NCI-H446 treated with DMSO at 0.1 percent for 48 hours (cell line): ENCODE measurements at places on chromosomes 2 and 18.

DNA sequence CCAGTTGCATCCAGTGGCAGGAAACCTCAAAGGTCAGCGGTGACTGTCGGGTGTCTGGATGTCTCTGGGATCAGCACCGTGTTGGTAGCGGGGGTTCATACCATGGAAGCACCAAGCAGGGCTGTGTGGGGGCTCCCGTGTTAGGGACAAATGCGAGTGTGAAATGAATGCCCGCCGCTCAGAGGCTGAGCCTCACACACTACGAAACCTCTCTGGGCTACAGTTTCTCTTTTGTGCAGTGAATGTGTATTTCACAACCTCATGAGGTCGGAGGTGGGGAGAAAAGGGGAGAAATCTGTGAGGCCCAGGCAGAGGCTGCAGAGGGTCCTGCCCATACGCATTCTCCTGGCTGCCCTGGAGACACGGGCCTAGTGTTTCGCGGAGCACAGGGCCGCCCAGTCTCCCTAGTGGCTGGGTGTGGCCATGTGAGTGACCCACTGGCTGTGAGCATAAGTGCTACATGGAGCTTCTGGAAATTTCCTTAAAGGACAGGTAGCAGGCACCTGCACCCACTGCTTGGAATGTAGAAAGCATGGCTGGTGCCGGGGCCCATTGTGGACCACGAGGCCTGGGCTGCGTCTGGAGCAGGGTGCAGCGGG is 138.0 kb upstream of the GLI2 start:
- no peak for DNase-seq

DNA sequence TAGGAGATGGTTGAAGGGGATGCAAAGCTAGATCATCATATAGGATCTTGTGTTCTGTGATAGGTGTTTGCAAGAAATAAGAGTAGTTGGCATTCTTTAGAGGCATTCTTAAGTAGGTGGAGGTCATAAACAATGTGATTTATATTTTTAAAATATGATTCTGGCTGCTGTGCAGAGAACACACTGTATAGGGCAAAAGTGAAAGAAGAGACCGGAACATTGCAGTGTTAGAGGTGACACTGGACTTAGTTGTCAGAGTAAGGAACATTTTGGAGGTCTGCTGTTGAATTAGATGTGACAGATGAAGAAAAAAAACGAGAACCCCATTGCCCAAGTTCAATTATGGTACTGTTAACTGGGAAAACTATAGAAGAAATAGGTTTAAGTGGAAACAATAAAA is 37.7 kb downstream of the HAT1 start:
- no peak for DNase-seq

DNA sequence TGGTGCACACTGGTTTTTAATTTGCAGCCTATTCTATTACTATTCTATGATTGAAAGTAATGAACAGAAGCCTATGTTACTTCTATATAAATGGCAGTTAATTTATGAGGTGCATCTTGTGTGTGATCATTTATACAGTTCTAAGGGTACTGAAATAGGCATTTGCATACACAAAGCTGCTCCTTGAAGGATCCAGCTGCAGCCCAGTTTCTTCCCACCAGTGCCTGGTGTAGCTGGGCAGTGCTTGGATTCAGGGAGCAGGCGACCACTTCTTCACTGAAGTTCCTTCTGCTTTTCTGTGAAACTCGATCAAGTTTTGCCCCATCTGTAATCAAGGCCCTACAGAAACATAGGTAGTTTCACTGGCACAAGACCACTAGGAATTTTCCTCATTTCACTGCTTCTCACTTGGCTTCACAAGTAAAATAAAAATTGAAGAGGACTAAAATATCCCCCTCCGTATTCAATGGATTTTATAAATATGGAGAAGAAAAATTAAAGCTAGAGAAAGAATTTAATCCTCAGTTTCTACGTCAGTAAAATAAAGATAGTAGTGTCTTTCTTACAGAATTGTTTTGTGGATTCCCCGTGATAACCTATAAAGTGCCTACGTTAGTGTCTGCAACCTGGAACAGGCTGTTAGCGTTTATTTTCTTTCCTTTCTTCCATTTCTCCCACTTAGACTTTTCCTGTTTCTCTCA is 1.7 kb upstream of the LPIN2 start:
- no peak for DNase-seq

GRCh38 chr18:24975496-24976372 is 376.2 kb downstream of the ZNF521 start:
- no peak for DNase-seq

- DNase-seq, result no peak
Observed at GRCh38 chr2:65922030-65922429, 489.6 kb upstream of the SPRED2 start.

GRCh38 chr2:96512341-96512740 is 7.2 kb upstream of the NEURL3 start:
- DNase-seq, result no peak

GRCh38 chr2:160109243-160109642 is 46.8 kb upstream of the PLA2R1 start:
- DNase-seq, result no peak

- no peak for DNase-seq
Observed at GRCh38 chr18:51321696-51322095, 124.2 kb upstream of the MEX3C start.

DNA sequence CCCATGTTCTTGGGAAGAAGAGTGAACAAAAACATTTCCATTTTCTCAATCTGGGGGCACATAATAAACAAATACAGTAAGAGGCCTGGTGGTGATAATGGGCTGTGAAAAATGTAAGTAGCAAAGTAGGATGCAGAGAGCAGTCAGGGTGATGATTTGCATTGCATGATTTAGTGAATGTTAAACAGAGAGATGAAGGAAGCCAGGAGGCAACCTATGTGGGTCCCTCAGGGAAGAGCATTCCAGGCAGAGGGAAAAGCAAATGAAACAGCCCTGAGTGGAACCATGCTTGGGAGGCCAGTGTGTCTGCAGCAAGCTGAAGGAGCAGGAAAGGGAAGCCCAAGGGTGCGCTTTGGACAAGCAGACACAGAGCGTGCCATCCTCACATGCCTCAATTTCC is 5.4 kb downstream of the VIT start:
- DNase-seq, result no peak

- DNase-seq, result no peak
Observed at GRCh38 chr2:178208817-178209216, 14.5 kb downstream of the OSBPL6 start.

GRCh38 chr18:62683935-62684334 is 31.4 kb upstream of the PHLPP1 start:
- no peak for DNase-seq

DNA sequence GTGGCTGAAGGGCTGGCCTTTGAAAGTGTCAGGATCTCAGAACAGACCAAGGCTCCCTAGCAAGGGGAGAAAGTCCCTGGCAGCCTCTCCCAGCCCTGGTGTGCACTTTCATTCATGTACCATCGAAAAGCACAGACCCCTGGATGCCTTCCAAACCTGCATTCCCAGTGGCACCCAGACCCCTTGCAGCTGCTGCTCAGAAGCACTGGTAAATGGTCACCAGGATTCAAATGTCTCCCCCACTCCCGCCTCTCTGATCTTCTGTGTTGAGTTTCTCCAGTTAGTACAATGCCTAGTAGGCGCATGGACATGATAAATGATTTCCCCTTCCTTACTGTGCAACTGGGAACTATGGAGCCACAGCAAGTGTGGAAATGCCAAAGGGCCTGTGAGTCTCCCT is 180.0 kb downstream of the GLI2 start:
- DNase-seq, result no peak

GRCh38 chr2:101440127-101440738 is 34.7 kb downstream of the RFX8 start:
- DNase-seq, result no peak

DNA sequence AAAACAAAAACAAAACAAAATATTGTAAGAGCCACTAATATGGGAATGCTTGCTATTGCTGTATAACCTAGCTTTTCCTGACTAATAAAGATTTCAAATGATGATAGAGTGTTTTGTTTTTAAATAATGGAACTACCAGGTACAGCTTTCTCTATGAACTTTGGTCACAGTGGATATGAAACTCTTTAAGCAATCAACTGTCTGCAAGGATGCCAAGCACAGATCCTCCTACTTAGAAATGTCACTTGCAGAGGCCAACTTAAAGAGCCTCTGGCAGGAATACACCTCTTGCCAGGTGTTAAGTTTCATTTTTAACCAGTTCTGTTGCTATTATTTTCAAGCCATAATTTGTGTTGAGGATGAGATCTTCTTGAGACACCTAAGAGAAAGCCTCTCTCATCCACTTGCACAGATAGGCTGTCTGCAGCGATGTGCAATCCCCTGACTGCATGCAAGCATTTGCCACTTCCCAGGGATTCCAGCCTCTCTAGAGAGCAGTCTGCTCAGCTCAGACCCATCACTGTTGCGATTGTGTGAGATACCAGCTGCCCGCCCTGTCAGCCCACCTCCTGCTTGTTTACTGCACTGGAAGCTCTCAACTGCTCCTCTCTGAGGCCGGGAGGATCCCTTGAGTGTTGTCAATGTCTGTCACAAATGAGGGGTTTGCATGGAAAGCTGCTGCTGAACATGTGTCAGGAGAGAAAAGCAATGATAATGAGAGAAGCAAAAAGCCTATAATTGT is 86.1 kb upstream of the SCG2 start:
- DNase-seq, result no peak

GRCh38 chr2:29276151-29276550 is 160.9 kb downstream of the CLIP4 start:
- DNase-seq, result no peak

DNA sequence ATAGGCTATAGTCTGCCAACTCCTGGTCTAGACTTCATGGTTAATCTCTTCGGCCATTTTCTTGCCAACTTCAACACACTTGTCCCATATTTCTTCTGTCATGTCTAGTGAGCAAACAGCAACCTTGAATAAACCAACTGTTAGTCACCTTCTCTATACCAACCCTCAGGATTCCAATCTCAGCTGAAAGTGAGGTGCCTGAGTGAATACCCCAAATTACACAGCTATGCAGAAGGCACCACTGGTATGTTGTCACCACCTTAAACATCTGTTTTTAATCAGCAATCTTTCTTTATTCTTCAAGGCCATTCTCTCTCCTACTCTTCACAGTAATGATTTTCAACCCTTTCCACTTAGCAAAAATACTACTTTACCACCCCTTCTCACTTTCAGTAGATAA is 39.3 kb downstream of the THOC1 start:
- DNase-seq, result no peak

GRCh38 chr2:221567231-221567760 is 4.8 kb downstream of the EPHA4 start:
- DNase-seq, result no peak

DNA sequence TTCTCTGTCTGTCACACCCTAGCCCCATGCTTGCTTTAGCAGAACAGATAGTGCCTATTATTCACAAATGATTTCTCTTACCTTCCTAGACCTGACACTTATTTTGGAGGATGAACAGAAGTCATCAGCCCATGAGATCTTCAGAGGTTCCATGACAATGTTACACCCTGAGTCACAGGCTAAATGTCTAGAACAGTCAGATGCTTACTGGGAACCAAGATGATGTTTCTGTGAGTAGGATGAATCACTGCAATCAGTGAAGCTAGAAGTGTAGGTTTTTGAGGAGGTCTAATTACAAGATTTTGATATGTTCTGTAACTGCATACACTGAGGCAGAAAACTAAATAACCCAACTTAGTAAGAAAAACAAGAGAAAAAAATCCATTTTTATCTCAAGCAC is 123.0 kb upstream of the THUMPD2 start:
- DNase-seq, result no peak

- no peak for DNase-seq
Observed at GRCh38 chr2:170843656-170844055, 27.0 kb downstream of the GAD1 start.

DNA sequence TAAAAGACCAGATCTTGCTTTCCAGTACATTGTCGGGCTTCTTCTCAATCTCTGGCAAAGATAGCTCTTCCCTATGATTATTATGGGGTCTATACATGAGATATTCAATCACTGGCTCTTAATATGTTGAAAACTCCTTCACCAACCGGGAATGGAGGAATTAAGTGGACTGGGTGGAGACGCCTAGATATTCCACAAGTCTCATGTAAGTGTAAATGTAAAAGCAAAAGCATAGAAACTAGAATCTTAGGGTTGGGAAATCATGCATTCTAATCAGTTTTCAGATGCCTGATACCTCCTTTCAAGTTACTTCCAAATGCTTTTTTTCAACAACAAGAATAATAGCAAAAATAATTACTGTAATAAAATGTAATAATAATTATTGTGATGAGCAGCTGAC is 38.0 kb downstream of the DPP4 start:
- no peak for DNase-seq

DNA sequence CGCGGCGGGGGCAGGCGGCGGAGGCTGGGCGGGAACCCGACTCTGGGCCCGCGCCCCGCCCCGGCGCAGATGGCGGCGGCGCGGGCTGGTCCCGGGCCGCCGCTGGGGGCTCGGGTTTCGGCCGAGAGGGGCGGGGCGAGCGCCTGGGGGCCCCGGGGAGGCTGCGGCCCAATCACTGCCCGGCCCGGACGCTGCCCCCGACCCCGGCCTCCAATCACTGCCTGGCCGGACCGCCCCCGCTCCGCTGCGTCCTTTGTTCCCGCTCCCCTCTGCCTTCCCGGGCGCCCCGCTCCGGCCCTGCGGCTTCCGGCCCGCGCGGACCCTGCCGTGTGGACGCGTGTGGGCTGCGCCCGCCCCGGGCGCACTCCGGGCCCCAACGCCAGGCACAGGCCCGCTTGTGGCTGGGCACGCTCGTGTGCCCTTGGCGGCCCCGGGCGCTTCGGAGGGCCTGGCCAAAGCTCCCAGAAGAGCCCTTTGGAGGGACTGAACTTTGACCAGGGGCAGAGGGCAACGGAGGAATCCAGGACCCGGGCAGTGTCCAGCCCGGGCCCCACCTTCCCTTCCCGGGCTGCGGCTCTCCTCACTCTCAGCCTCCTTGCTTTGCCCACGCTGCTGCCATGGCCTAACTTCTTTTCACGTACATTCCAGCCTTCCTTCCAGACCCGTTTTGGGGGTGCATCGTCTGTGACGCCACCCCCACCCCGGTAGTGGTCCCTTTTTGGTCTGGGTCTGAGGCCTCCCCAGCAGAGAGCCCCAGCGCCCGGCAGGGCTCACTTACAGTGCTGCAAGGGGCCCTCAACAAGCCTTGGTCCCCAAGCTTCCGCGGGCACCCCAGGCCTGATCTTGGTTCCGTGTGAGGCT is 27.1 kb upstream of the PTMA start:
- DNase-seq, result no peak

GRCh38 chr2:226544596-226545210 is 254.9 kb downstream of the IRS1 start:
- no peak for DNase-seq

DNA sequence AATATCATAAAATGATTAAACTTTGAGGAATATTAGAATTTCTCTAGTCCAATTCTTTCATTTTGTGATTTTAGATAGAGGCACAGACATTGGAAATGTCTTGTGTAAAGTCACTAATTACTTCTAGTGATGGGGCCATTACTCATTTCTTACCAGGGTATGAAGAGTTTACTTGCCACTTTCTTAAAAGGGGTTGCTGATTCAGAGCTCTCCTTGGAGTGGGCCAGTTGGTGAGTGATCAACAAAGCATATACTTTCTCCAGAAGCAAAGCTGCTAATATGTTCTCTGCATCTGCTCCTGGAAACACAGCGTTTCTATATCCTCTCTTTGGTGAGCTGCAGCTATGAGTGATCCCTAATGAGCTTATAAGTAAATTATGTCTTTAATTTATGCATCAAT is 408.9 kb upstream of the LRATD1 start:
- DNase-seq, result no peak
